ENCODE measurements at places on chromosomes 7 and 10.

- DNase-seq, result no peak
Observed at GRCh38 chr10:11517150-11517549, 94.3 kb downstream of the USP6NL start.

GRCh38 chr10:70348228-70348850 lies 34.1 kb downstream of the LRRC20 start:
- DNase-seq, result no peak

- DNase-seq, result no peak
Observed at GRCh38 chr7:50783801-50784507, 1.3 kb upstream of the GRB10 start.

DNA sequence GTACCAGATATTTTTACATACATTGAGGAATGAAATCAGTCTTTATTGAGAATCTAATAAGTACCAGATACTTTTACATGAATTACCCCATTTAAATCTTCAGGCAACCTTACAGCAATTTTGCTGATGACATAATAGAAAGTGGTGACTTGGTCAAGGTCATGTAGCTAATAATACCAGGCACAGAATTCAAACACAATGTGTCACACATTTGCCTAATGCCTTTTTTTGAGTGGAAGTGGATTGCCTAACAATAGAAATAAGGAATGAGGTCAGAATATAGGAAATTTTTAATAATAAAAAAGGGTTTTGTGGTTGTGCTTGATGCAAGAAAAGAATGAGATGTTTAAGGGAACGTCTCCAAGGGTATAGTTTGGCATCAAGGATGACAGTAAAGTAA lies 466.6 kb upstream of the IGFBP3 start:
- no peak for DNase-seq

DNA sequence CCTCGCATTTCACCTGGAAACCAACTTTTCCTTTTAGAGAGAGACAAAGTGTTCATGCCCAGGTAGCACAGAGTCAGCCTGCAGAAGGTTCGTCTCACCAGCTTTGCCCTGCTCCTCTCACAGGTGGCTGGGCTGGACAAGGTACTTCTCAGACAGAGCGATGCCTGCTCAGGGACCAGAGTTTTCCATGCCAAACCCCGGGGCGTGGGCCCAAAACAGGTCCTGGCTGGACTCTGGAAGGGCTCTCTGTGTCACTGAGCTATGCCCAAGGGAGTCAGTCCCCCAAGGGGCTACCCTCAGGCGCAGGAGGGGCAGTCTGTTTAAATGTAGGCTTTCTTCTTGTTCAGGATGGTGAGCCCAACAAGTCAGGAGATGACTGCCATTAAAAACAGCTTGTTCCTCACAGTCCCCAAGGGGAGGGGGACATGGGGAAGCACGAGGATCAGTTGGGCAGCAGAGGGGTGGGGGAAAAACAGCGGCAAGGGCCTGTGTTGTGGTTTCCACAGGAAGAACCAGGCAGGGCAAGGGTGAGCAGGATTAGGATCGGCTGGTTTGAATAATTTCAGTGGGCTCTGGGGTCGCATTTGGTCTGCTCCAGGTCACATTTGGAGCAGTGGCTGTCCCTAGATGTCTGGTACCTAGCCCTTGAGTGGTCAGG lies 55.5 kb upstream of the FIGNL1 start:
- DNase-seq, result no peak

- DNase-seq, result no peak
Observed at GRCh38 chr10:112030431-112030830, 153.1 kb downstream of the GPAM start.

DNA sequence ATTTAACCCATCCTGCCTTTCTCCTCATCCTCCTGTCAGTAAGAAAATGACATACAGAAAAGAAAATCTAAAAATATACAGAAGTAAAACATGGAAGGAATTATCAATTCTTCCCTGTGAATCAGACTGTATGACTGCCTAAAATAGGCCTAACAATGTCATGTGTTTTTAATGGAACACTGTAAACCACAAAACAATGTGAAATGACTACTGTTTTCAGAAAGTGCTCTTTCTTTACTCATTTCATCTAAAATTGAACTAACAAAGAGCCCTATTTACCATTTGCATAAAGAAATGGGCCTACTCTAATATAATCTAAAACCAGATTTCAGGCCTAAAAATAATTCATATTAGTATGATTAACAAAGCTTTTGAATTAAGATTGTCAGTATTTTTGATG lies 35.7 kb downstream of the SEMA3E start:
- DNase-seq, result no peak

GRCh38 chr10:132018446-132018845 lies 36.7 kb upstream of the BNIP3 start:
- no peak for DNase-seq
